GM18507 (cell line): ENCODE measurements at places on chromosomes 1 and 21.

- DNase-seq: no peak
These were observed 10.2 kb downstream of the NFYC start for GRCh38 chr1:40701684-40702083.

- DNase-seq: no peak
These were observed 21.3 kb upstream of the SARS1 start for GRCh38 chr1:109192433-109192832.

DNA sequence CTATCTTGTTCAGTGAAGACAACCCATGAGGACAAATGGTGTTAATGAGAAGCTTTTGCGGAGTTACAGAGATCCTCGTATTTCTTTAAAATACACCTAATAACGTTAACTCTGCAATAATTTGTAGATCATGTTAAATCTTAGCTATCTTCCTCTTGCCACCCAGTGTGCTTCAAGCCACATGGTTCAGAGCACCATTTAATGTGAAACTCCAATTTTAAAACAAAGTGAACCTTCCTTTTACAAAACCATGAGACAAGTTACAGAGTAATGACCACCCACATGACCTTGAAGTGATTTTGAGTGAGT, 1.7 kb upstream of the KCNE2 start:
- DNase-seq: no peak

- DNase-seq: no peak
These were observed 159.0 kb upstream of the BACE2 start for GRCh38 chr21:41008974-41009373.

DNA sequence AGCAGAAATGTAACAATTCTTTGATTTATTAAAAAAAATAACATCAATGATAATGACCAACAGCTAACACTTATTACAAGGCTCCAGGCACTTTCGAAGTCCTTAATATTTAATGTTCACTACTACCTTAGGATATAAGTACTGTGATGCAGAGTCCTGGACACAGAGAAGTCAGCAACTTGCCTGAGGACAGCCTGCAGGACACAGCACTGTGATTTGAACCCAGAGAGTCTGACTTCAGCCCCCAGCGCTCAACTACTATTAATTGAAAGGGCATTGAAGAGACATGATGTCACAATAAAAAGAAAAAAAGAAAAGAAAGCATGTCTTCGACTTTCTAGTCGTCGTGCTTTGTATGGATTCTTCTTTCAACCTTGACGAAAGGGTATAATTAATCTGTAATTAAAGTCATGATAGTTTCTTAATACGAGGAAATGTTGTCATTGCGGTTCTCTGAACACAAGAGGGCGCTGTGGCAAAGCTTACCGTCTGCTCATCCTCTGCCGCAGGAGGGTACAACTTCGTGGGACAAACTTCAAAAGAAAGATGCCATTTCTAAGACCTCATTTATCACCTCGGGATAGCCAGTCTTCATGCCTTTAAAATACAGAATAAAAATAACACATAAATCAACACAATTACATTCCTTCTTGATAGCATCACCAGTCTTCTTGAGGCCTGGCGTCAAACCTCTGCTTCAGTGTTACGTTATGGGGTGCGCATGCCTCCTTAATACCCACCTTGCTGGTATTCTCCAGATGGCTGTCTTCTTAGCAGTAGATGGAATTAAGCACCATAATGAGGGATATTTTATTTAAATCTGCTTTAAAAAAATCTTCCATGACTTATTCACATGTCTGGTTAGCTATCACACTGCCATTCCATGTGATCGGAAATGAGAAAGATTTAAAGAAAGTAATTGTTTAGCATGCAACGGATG, 240.1 kb downstream of the DISC1 start:
- peak; percentile 17 for DNase-seq

- no peak for DNase-seq
These were observed 18.8 kb upstream of the DYNLT5 start for GRCh38 chr1:66733348-66734017.

DNA sequence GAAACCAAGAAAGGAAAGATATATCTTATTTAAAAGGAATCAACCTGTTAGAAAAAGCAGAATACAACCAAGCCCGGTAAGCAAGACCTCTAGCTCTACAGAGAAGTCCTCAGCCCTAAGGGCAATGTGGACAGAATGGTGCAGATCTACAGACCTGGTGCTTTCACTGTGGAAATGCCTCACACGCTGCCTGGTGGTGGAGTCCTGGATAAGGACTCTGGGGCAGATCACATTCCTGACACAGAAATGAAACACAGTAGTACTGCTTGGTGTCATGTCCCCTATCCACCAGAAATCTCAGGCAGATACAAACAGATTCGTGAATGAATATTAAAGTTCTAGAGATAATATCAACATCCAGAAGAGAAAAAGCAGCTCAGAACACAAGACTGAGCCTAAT, 6.8 kb downstream of the CNN3 start:
- DNase-seq: no peak
